ENCODE measurements at places on chromosomes 1 and 21.

DNA sequence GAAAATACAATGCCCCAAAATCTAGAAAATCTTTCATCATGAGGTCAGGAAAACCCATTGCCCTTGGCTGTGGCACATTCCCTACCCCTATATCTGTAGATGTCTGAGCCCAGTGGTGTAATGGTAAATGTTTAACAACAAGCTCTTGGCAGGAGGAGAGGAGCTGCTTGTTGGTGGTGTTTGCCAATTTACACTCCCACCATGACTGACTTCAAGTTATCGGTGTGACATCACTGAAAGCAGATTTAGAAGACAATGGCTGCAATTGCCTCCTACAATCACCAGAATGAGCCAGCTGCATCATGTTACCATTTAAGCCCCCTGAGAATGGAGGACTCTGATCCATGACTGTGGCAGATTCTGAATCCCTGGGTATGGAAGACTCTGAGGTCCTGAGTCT is 70.9 kb downstream of the SDC3 start:
- DNase-seq: no peak

- DNase-seq: no peak
These were observed 14.1 kb upstream of the MYOG start for GRCh38 chr1:203099805-203100515.

- no peak for DNase-seq
These were observed 45.8 kb downstream of the TENT5C start for GRCh38 chr1:117651616-117652015.

GRCh38 chr1:207519505-207520399 is 23.8 kb downstream of the CR1 start:
- no peak for DNase-seq

- no peak for DNase-seq
These were observed 94.1 kb upstream of the CASZ1 start for GRCh38 chr1:10890491-10891071.

- DNase-seq: no peak
These were observed 720 bp upstream of the BSDC1 start for GRCh38 chr1:32394890-32395432.

DNA sequence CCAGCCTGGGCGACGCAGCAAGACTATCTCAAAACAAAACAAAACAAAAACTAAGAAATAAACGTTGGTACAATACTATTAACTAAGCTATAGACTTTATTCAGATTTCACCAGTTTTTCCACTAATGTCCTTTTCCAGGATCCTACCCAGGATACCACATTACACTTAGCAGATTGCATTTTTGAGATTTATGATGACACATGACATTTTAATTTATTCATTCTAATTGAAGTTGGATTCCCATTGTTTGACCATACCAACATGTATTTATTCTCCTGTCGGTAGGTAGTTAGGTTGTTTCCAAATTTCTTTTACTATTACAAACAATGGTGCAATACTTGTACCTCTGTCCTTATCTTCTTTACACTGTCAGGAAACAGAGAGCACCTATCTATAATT is 6.8 kb upstream of the KLF17 start:
- no peak for DNase-seq
